Renal cortical epithelial cell (primary cell): ENCODE measurements at places on chromosomes 11 and 22.

DNA sequence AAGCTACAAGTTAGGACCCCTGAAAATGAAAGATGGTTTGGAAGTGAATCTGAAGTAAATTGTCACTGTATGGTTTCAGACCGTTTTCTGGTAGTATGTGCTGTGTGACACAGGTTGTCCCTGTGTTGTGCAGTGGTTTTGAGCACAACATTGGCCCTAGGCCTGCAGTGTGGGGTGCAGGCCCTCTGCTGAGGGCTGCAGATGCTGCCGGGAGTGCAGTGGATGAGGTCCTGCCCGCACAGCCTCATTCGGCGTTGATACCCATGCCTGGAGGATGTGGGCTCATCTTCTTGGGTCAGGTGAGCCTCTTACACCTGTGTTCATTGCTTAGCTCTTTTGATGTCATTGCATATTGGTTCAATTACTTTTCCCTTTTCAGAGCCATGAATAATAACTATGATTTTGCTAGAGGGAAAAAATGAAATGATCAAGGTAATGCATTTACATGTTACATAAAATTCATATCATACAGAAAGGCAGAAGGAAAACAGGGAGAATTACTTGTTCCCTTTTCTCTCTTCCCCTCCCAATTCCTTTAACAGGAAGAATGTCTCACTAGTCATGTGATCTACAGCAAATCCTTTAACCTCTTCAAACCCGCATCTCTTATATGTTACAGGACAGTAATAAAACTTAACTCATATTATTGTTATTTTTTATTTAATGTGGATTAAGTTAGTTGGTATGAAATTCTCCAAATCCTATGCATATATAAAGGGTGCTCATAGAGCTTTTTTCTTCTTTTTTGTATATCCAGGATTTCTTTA is 48.7 kb downstream of the PTPRJ start:
- DNase-seq, result no peak

DNA sequence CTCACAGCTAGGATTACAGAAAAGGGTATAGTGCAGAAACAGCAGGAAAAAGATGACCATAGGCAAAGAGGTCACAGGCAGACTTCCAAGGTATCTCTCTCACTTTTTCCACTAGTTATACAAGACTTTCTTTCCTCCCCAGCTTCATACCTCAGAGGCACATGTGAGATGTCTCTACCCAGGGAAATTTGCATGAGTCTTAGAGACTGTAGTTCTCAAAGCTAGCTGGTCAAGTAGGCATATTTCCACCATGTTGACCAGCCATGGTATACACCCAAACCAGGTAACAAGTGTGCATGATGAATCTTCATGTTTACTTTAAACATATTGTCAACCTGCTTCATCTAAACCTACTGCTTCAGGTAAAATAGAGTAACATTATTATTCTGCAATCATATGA is 27.9 kb downstream of the PRMT3 start:
- no peak for DNase-seq

DNA sequence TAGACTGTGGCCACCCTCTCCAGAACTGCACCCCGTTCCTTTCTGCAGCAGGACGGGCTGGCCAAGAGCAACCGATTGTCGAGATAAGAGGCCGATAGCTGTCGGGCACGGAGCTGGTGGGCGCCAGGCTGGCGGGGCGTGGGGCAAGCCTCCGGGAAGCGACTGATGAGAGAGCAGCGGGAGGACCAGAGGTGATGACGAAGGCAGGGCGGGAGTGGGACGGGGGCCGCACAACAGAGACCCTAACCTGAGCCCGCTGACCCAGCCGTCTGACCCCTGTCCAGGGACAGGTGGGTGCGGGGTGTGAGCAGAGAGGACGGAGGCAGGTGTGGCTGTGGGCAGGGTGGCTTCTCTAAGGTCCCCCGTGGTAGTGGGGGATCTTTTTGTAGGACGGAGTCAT is 7.3 kb upstream of the BRSK2 start:
- DNase-seq, result no peak

DNA sequence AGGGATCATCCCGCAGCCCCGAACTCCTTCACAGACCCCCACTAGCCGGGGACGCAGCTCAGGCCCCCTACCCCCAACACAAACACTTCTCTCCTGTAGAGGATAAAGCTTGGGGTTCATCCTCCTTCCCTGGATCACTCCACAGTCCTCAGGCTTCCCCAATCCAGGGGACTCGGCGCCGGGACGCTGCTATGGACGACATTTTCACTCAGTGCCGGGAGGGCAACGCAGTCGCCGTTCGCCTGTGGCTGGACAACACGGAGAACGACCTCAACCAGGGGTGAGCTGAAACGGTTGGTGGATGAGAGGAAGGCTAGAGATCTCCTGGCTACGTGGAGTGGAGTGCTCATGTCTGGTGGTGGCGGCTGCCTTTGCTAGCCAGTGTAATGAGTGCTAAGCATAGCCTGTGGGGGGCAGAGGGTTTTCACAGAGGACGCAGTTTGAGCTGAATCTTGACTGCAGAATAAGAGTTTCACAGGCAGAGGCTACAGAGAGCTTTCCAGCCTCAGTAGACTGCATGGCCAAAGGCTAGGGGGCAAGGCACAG is 580 bp downstream of the ILK start:
- peak; percentile 60 for DNase-seq

GRCh38 chr22:43090130-43090789 is 1.1 kb upstream of the TTLL1 start:
- DNase-seq, result peak; percentile 81

DNA sequence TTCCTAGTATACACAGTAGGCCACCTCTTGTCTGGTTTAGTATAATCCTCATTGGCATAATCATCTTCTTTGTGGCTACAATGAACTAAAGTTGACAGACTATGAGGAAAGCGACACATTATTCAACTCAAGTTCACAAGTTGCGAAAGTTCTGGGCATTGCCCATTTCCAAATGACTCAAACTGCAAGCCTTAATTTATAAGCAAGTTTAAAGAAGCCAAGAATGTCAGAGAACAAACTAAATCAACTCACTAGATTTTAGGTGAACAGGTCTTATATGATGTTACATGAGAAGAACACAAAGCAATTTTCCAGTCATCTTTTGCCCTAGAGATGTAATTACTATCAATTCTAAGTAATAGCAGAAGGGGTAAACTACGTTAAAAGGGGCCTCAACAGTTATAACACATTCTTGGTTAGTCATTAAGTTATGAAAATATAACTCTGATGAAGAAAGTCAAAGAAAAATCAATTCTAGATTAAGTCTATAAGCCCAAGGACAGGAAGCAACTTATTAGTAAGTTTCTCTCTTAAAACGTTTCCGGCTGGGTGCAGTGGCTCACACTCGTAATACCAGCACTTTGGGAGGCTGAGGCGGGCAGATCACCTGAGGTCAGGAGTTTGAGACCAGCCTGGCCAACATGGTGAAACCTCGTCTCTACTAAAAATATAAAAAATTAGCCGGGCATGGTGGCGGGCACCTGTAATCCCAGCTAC is 21.5 kb downstream of the PICALM start:
- peak; percentile 90 for DNase-seq

DNA sequence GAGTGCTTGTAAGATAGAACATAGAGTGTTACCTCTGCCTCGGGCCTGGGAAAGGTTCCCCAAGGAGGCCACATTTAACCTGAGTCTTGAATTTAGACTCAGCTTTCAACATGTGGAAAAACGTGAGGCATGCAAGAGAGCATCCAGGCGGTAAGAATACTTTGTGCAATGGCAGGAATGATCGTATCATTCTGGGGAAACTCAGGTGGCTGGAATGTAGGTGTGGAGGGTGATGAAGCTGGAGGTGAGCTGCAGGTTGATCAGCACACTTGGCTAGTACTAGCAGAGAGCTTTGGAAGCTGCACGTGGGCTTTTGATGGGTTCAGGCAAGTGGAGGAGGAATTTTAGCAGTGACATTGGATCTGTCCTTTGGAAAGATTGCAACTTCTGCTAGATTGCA is 270.3 kb upstream of the RAG2 start:
- no peak for DNase-seq

- peak; percentile 63 for DNase-seq
Observed at GRCh38 chr11:102430158-102430836, 22.3 kb downstream of the TMEM123 start.

DNA sequence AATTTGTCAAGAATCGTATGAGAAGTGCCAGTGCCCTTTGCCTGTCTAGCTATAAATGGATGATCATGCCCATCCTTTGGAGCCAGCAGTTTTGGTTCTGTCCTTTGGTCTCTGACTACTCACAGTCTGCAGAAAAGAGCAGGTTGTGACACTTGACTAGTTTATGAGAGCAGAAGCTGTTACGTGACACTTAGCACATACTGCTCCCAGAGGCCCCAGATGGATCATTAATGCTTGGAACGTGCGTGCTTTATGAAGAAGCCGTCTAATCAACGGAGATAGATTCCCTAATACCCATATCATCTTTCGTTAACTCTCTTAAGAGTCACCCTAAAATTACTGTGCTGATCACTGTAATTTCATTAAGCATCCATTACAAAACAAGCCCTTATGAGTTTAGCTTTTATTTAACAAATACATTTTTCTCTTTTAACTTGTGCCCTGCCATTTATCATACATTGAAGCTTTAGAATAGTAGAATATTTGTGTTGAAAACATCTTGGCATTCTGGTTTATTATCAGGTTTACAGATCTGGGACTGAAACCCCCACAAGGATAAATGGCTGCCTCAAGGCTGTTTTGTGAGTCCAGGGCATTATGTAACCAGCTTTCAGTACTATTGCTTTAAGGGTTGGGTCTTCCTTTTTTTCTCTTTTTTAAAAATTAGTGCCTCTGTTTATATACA is 47.0 kb upstream of the ADORA2A start:
- no peak for DNase-seq

GRCh38 chr22:32281072-32281471 is 25.9 kb upstream of the SLC5A4 start:
- DNase-seq, result peak; percentile 43

- DNase-seq, result no peak
Observed at GRCh38 chr22:38950527-38951295, 6.7 kb upstream of the APOBEC3A start.

- DNase-seq, result no peak
Observed at GRCh38 chr11:126084608-126084912, 21.9 kb upstream of the CDON start.

DNA sequence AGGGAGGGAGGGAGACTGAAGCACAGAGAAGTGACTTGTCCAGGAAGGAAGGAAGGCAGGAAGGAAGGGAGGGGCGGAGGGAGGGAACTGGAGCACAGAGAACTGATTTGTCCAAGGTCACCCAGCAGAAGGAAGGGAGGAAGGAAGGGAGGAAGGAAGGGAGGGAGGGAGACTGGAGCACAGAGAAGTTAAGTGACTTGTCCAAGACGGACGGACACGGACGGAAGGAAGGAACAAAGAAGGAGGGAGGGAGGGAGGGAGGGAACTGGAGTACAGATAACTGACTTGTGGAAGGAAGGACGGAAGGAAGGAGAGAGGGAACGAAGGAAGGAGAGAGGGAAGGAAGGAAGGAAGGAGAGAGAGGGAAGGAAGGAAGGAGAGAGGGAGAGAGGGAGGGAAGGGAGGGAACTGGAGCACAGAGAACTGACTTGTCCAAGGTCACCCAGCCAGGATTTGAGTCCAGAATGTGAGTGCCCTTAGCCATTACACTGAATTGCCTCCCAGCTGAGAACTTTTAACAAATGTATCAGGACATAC is 1.5 kb downstream of the SLC35F2 start:
- DNase-seq, result peak; percentile 42

GRCh38 chr11:47136921-47137320 is 39.8 kb downstream of the ARFGAP2 start:
- DNase-seq, result no peak

GRCh38 chr11:82903843-82904586 is 2.5 kb downstream of the DDIAS start:
- DNase-seq, result no peak

- DNase-seq, result no peak
Observed at GRCh38 chr11:110513846-110514437, 84.2 kb downstream of the FDX1 start.

DNA sequence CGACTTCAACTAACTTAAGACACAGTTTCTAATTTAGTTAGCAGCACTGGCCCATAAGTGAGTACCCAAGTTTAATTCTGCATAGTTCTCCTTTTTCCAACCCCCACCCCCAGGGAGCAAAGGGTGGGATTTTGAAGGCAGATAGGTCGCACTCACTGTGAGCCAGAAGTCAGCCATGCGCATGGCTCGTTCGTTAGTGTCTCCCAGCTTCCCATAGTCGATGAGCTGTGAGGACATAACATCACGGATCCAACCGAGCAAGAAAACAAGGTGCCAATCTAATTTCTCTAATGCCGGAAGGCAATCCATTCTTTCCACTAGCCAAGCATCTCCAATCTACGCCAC is 577 bp downstream of the MRPL17 start:
- DNase-seq, result peak; percentile 1

DNA sequence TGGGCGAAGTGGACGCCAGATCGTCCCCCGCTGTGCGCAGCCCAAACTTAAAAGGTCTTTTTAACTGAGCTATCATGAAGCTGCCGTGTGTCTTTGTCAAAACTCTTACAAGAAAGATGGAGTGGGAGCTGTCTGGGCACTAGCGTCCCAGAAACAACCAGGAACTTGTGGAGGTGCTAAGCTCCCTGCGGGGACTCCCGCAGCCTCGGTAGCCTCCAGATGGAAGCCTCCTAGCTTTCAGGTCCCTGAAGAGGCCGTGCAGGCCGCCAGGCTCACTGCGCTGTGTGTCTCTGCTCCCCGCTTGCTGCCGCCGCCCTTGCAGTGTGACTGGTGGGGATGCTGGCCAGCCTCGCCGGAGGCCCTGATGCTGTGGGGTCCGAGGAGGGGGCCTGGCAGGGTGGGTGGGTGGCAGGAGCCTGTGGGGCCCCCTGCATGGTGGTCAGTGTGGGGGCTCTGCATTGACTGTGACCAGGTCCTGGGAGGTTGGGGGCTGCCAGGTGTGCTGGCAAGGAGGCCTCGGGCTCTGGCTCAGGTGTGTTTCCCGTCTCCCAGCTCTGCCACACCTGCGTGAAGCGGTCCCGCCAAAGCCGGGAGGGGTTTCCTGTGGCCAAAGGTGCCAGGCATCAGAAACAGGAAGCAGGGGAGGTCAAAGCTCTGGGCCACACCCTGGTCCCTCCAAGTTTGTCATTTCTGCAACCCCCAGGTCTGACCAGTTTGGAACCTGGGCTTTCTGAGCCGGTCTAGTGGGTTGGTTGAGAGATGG is 1.2 kb downstream of the TRABD start:
- DNase-seq, result no peak

GRCh38 chr22:27903805-27904473 is 15.1 kb downstream of the PITPNB start:
- no peak for DNase-seq

- DNase-seq, result peak; percentile 28
Observed at GRCh38 chr11:10807493-10808234, 1.1 kb downstream of the EIF4G2 start.

DNA sequence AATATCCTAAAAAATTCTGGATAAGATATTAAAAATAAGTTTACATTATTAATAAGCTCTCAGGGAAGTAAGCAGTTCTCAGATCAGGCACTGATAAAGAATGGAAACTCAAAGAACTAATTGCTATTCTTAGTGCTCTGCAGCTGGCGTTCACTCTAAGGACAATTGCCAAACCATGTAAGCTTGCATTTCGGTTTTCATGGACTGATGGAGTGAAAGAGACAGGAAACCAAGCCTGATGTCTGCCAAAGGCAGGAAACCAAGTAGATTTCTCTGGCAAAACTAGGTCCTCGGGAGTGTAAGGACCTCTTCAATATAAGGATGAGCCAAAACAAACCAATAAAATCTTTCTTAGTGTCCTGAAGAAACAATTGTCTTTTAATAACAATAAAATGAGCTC is 355.2 kb downstream of the RAB38 start:
- no peak for DNase-seq

- DNase-seq, result no peak
Observed at GRCh38 chr11:60890696-60891095, 15.7 kb downstream of the PRPF19 start.
